CD4-positive, alpha-beta T cell treated with Interferon gamma for 1 hour (primary cell): ENCODE measurements at places on chromosomes 2 and 18.

DNA sequence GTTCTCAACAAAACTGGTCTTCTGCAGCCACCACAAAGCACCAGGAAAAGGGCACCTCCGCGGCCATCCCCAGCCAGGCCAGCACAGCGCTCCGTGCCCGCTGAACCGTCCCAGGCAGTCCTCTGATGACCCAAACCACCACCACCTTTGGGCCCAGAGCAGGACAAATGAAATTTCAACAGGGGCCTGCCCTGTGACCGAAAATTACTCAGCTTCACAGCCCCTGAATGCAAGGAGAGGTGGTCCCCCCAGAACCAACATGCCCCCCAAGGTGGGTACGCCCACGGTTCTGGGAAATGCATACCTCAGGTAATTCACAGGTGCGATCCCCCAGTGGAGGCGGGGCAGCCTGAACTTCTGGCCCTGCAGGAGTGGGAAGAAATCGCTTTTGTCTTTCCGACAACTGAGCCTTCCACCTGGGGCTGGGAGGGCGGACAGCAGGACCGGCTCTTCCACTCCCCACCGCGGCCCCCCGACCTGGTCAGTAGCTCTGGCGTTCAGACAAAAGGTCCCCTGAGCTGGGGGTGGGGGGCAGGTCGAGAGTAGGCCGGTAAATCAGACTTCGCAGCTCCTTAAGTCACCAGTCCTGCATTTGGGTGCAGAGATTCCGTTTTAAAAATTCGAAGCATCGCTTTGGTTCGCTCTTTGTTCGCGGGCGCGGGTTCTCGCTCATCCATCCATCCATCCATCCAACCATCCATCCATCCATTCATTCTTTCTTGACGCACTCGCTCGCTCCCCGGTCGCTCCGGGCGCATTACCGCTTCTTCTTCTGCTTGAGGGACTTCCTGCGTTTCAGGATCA is 1.4 kb downstream of the ARL4C start:
- peak; percentile 13 for DNase-seq

DNA sequence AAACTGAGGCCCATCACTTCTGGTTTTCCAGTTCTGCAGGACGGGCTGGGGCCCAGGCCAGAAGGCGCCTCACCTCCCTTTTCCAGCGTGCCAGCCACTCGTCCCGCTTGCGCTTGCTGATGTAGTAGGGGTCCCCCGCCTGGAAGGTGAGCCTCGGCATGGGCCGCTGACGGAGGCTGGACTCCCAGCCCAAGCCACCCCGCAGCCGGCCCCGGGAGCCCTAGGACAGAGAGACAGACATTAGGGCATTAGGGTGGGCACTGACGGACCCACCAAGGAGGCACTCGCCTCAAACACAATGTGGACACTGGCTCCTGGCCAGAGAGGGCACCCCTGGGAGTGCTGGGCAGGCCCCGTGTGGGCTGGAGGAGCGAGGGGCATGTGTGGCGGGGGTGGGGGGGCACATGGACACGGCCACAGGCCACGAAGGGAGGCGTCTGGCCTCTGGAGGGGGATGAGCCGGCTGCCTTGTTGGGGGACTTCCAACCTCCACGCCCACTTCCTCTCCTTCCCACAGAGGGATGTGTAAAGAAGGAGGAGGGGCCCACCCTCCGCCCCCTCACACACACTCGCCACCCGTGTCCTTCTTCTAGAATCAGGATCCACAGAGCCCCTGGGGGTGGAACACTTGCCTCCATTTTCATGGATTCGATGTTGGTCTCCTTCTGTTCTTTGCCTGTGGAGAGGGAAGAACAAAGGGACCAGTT is 66.7 kb downstream of the DNMT3A start:
- DNase-seq, result peak; percentile 70

GRCh38 chr18:2916184-2916583 is 69.4 kb downstream of the EMILIN2 start:
- no peak for DNase-seq

- DNase-seq, result no peak
These were observed 122.6 kb upstream of the DNAJC10 start for GRCh38 chr2:182593394-182593975.

DNA sequence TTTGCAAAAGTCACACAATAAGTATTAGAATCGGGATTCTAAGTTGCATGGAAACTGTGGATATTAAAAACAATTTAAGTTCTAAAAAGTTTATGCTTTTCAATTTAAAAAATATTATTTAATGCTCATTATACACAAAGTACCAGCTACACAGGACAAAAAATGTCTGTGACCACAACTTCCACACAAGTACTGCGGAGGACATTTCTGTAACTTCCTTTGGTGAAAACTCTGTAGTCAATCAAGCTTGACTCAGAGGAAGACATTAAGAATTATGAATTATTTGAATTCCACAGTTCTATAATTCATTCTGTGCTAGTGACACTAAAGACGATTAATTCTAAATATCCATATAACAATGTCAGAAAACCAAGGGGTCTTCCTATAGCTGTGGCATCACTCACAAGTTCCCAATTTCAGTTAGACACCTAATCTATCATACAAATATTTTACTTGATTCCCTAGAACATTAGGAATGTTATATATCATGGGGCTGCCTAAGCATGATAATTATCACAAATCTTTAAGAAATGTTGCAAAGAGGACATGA is 120.5 kb downstream of the AFF3 start:
- DNase-seq, result no peak
